Stimulated activated CD4-positive, alpha-beta T cell treated with anti-CD3 and anti-CD28 coated beads, Interleukin-12 subunit alpha, Interleukin-12 subunit beta, amount 100 ng/mL, for 48 hours (primary cell): ENCODE measurements at places on chromosomes 16 and 17.

DNA sequence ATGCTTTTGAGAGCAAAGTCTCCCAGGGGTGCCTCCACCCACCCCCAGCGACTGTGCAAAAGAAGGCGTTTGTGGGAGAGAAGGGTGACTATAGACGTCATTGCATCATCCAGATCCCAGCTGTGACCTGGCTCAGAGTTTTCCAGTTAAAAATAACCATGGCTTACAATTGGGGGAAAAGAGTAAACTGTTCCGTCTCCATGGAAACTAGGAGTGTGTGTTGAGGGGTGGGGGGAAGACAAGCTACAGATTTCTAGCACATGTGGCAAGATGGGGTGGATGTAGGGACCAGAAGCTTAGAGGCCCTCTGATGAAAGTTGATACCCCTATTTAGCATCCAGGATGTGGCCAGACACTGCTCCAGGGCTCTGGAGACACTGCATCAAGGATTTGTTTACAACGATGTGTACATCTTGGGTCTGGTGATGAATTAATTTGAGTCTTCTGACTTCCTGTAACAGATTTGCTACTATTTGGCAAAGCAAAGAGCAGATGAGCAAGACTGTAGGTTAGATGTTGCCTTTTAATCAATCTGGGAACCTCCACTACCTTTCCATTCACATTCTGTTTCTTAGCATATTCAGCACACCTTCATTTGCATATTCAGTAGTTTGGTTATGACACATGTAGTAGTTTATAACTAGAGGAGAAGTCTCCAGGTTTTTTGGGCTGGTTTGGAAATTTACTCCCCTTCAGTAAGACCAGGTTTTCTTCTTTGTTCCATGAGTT lies 6.2 kb upstream of the DUSP14 start:
- no peak for DNase-seq

- no peak for DNase-seq
Measured at GRCh38 chr17:41724476-41725050, 9.9 kb downstream of the HAP1 start.

DNA sequence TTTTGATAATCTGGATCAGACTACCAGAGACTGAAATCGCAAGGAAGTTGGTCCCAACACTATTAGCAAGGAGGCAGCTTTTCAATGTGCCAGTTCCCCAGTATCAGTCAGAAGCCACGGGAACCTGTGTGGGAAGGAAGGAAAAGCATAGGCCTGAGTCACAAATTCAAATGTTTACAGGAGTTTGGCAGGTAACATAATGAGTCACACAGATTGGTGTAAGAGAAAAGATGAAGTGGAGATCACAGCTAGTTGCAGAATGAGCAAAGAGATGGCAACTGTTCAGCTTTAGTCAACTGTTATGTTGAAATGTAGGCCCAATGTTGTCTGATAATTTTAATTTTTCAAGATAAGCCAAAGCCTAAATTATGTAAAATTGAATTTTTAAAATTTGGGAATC lies 28.1 kb upstream of the ITGA2B start:
- peak; percentile 6 for DNase-seq

- no peak for DNase-seq
Measured at GRCh38 chr17:69404399-69404798, 10.1 kb upstream of the MAP2K6 start.

DNA sequence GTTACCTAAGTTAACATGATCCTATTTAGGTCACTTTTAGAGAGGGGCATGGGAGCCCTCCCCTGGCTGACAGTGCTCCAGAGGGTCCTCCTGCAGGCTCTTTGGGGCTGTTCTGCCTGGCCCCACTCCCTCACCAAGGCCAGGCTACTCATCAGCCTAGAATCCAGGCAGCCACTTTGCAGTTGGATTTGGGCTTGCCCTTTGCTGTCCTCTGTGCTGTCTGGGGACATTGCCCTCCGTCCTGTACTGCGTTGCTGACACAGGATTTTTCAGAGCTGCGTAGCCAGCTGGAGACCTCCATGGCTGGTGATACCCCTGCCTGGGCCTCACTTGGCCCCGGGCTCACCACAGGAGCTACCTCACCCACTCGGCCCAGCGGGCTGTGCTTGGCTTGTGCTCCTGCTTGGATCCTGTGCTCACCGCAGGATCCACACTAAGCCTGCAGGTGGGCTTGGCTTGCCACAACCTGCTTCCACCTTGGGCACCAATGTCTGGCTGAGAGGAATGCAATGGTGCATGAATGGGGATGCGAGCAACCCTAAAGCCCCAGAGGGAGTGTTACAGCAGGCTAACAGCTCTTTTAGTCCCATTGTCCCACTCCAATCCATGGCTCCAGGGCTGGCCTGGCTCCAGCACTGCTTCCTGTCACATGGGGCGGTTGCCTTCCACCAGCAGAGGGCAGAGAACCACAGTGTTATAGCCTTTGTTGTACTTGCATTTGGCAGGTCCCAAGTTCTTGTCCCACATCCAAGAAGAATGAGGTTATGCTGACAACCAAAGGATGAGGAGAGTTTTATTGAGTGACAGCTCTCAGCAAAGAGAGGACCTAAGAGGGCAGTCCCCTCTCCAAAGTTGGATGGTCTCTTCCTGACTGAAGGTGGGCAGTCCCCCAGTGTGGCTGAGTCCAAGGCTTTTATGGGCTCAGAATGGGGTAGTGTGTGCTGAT lies 21.5 kb downstream of the CCL4 start:
- no peak for DNase-seq

DNA sequence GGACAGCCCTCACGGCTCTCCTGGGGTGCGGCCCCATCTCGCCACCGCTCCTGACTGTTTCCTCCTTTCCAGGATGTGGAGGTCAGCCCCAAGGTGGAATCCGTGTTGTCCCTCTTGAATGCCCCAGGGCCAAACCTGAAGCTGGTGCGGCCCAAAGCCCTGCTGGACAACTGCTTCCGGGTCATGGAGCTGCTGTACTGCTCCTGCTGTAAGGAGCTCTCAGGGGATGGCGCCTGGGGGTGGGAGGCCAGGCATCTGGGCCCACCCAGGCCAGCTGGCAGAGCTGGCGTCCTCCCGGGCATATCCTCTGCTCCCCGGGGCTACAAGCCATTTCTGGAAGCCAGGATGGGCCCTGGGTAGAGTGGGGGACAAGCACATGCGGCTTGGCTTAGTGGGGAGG lies 13.2 kb downstream of the IL34 start:
- no peak for DNase-seq

DNA sequence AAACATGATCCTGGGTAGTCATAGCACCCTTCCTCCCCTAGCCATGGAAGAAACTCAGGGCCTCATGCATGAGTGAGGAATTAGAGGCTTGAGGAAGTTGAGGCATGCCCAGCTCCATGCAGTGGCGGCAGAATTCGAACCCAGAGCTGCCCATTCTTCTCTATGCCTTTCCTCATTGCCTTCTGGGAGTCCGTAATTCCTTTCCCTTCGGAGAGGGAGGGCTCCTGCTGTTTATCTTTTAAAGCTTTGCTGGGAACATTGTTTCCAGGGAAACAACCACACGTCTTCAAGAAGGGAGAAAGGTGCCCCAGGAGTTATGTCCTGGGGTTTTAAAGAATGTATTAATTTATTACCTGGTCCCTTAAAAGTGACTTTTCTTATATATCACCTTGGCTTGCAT lies 8.5 kb downstream of the CRISPLD2 start:
- DNase-seq, result no peak

GRCh38 chr16:54201200-54201599 lies 85.4 kb downstream of the IRX3 start:
- DNase-seq, result no peak
